ENCODE measurements at places on chromosomes 6 and 20.

DNA sequence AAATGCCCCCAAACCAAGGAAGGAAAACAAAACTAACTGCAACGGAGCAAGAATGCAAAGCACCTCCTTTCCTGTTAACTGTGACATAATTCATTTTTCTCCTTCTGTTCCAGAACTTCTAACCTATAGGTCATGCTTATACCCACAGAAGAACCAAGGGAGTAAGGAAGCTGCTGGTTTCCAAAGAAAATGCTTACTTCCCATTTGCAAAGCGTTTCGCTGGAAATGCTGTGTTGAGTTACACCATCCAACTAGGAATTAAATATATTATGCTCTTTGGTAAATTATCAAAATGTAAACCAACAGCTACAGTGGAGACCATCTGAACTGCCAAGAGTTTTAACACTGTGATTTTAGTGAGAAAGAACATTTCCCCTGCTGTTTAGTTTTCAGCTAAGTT, 42.9 kb downstream of the ATXN1 start:
- no peak for DNase-seq

GRCh38 chr6:166737261-166737660, 110.2 kb upstream of the RPS6KA2 start:
- no peak for DNase-seq

GRCh38 chr6:115972679-115973078, 88.0 kb downstream of the FRK start:
- DNase-seq, result no peak

DNA sequence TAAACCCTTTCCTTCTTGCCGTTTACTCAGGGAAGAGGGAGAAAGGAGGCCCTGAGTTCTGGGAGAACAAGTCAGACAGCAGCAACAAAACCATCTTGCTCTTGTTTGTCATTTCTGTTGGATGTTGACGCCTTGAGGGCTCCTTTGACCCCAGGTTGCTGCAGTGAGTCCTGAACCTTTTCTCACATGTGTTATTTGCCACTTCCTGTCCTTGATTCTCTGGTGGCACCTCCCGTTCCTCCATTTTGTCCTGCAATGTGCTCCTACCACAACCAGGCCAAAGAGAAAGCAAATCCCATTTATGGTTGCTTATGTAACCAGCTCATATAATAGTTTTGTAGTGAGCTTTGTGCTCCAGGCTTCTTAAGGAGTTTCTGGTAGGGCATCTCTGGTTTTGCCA, 66.6 kb upstream of the ADGRF4 start:
- no peak for DNase-seq

GRCh38 chr6:12068899-12069557, 56.9 kb downstream of the HIVEP1 start:
- no peak for DNase-seq

GRCh38 chr6:121201105-121201504, 133.2 kb downstream of the TBC1D32 start:
- DNase-seq, result peak; percentile 1

DNA sequence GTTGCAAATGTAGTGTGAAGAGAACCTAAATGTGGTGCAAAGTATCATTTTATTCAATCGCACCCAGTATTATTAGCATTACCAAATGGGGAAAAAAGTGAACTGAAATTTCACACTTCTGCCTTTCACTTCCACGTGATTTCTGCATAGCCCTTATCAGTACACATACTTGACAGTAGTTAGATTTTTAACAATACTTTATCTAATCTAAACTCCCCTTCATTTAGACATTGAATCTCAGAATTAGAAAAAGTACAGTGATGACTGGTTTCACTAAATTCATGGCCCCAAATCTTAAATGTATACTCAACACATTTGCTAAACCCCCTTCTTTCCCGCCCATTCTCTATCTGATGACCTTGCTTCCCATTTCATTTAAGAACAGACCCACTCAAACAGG, 14.3 kb downstream of the STX7 start:
- DNase-seq, result no peak

GRCh38 chr6:138161088-138161337, 726 bp upstream of the ARFGEF3 start:
- DNase-seq, result no peak

DNA sequence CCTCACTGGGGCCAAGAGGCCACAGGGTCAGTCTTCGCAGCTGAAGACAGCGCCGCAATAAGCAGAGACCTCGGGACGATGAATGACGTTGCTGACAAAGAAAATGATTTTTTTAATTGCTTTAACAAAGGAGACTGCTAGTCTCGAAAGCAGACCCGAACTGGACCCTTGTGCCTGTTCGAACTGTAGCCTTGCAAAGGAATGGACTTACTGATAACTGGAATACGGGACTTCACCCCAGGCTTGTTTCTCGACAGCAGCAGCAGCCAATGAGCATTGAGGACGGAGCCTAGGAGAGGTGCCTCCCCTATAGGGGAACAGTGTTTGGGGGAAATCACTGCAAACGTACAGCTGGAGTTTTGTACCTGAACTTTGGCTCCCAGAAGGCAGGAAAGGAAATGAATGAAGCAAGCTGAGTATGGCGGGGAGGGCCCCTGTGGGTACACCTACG, 1.3 kb upstream of the TAF4 start:
- peak; percentile 23 for DNase-seq

GRCh38 chr6:125871365-125871764, 80.6 kb downstream of the NCOA7 start:
- no peak for DNase-seq

- DNase-seq, result no peak
These were observed 33.4 kb upstream of the EYA4 start for GRCh38 chr6:133207754-133208153.

- DNase-seq, result no peak
These were observed 161.5 kb upstream of the HEY2 start for GRCh38 chr6:125587666-125588632.

GRCh38 chr6:155084431-155085123, 89.5 kb downstream of the TIAM2 start:
- peak; percentile 46 for DNase-seq

- DNase-seq, result peak; percentile 89
These were observed 23.6 kb upstream of the ANKRD60 start for GRCh38 chr20:58251979-58252591.

- DNase-seq, result no peak
These were observed 12.8 kb upstream of the ILRUN start for GRCh38 chr6:34709386-34709785.

GRCh38 chr20:6519556-6519955, 247.9 kb upstream of the BMP2 start:
- DNase-seq, result peak; percentile 41

GRCh38 chr6:31203345-31203979, 33.0 kb upstream of the POU5F1 start:
- DNase-seq, result peak; percentile 70

DNA sequence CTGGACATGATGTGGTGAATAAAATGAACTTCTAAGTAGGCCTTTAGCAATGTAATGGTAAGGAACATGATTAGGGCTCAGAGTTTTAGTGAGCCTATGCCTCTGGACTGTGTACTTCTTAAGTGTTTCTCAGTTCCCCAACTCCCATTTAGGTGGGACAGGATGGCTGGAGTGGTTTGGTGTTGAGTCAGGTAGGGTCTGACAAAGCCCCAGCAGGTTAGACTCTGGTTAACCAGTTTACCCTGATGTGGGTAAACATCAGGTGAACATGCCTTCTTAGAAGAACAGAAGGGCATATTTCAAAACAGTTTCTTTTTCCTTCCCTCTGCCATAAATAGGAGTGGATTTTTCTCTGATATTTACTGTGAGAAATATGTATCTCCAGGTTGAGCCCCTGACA, 1548.7 kb downstream of the GRIK2 start:
- no peak for DNase-seq

GRCh38 chr6:12138936-12139335, 126.8 kb downstream of the HIVEP1 start:
- no peak for DNase-seq

- DNase-seq, result peak; percentile 31
These were observed 25.4 kb upstream of the FOXF2 start for GRCh38 chr6:1363729-1364572.

GRCh38 chr20:38844963-38845362, 39.5 kb downstream of the PPP1R16B start:
- DNase-seq, result no peak

GRCh38 chr6:10101551-10102252, 313.2 kb downstream of the TFAP2A start:
- no peak for DNase-seq

- DNase-seq, result peak; percentile 91
These were observed 283.9 kb upstream of the SUPT3H start for GRCh38 chr6:45661661-45662060.

GRCh38 chr6:1536526-1537429, 72.9 kb upstream of the FOXC1 start:
- DNase-seq, result no peak

DNA sequence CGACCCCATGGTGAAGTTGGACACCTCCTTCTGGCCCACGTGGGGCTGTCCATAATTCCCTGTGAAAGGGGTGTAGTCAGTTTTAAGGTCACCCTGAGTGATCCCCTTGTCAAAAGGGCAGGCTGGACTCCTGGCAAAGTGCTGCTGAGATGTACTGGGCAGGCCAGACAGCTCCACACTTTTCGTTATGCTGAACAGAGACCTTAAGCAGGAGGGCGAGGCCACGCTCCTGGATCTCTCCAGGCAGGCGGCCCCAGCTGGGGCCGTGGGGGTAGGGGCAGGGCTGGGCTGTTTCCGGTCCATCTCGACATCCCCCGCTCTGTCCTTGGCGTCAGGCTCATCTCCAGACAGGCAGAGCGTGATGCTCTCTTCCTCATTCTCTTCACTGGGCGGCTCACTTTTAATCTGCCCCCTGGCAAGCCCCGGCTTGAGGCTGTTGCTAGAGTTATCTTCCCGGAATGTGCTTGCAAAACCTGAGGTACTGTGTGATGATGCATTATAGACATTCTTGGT, 56.7 kb downstream of the GJA10 start:
- DNase-seq, result no peak

- no peak for DNase-seq
These were observed 27.2 kb downstream of the VEGFA start for GRCh38 chr6:43796903-43797890.

GRCh38 chr20:61220131-61220530, 31.9 kb upstream of the CDH4 start:
- no peak for DNase-seq

GRCh38 chr20:55576981-55577380, 428.3 kb downstream of the CBLN4 start:
- no peak for DNase-seq

GRCh38 chr20:47789081-47789763, 3.9 kb upstream of the SULF2 start:
- peak; percentile 68 for DNase-seq

GRCh38 chr6:48151142-48151541, 40.1 kb upstream of the PTCHD4 start:
- DNase-seq, result peak; percentile 59

GRCh38 chr6:143570147-143570853, 58.8 kb upstream of the FUCA2 start:
- DNase-seq, result no peak

DNA sequence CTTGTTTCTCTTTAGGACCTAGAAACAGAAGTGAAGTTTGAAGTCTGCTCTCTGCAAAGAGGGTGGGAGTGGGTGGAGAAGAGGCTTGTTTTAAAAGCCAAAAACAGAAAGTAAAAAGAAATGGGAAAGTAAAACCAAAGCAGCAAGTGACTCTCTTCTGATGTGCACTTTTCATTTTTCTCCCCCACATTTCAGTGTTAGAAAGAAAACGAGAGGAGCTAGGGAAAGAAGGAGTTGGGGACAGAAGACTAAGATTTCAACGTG, 1.3 kb downstream of the C6orf141 start:
- DNase-seq, result no peak

GRCh38 chr6:108771421-108771820, 76.8 kb upstream of the ARMC2 start:
- DNase-seq, result peak; percentile 31

DNA sequence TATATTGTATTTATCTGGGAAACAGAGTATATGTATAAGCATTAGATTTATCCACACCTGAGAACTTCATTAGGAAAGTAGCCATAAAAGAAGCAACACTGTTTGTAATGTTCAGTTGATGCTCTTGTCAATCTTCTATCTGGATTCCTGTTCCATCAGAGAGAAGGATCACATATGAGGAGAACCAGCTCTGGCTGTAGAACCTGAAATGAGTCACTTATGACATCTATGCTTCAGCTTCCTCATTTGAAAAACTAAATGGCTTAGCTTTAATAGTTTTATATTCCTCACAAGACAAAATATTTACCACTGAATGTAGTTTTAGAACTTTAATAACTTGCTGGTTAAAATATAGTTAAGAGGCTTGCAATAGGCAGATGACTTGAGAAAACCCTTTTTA, 144.7 kb downstream of the TASP1 start:
- DNase-seq, result peak; percentile 12

- DNase-seq, result no peak
These were observed 153.3 kb downstream of the PKHD1 start for GRCh38 chr6:51934098-51934497.

- DNase-seq, result no peak
These were observed 44.0 kb downstream of the GABRR2 start for GRCh38 chr6:89270951-89271721.

GRCh38 chr6:167143041-167143440, 14.7 kb downstream of the GPR31 start:
- no peak for DNase-seq

DNA sequence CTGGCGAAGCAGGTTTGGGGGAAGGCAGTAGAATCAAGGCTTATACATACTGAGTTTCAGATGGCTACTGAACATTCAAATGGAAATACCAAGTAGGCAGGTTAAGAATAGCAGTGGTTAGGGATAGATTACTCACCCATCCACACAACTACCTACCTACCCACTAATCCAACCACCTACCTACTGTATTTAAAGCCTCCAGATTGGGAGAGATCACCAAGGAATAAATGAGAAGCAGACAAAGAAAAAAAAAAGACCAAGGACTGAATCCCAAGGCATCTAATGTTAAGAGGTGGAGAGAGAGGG, 68.3 kb upstream of the SMIM29 start:
- DNase-seq, result no peak

DNA sequence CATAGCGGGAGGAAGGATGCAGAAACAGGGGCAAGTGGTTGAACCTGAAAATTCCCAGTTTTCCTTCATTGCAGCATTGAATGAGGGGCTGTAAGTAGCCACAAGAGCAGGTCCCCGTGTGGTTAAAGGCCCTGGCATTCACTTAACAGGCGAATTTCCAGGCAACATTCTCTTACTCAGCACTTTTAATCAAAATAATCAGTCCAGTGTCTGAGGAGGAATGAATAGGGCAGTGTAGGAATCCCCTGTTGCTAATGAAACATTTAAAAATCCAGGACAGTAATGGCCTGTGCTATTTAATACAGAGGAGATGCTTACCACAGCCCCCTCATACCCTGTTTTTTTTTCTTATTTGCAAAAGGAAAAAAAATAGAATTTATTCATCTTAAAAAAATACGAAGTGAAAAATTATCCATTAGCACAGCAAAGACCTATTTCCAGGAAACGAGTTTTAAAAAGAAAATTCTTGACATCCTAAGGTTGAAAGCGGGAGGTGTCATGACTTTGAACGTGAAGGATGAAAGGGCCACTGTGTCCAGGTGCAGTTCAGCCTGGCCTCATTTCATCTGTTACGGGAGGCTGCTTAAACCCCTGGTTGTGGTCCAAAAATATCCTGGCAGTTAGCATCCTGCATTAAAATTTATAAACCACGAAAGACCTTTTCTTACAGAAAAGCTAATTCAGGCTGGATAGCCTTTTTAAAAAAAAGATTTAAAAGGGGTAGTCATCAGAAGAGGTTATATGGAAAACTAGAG, 20.2 kb downstream of the MYLK4 start:
- DNase-seq, result no peak

All from fibroblast of skin of right quadriceps (primary cell).